ENCODE measurements at places on chromosomes 1 and 21.

GRCh38 chr1:234302354-234302962, 70.8 kb upstream of the COA6 start:
- DNase-seq, result no peak

DNA sequence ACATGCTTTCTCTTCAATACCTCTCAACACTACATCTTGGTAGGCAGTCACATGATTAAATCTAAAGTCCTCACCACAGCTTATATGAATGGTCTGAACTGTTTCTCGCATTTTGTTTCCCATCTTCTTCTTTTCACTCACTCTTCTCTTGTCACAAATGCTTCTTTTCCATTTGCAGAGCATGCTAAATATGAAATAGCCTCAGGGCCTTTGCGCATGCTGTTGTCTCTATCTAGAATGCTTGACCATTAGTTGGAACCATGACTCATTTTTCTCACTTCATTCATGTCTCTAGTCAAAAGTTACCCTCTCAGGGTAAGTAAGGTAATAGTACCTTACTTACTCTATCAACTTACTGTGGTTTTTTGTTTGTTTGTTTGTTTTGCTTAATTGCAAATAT, 239.7 kb downstream of the PTPRC start:
- DNase-seq, result no peak

DNA sequence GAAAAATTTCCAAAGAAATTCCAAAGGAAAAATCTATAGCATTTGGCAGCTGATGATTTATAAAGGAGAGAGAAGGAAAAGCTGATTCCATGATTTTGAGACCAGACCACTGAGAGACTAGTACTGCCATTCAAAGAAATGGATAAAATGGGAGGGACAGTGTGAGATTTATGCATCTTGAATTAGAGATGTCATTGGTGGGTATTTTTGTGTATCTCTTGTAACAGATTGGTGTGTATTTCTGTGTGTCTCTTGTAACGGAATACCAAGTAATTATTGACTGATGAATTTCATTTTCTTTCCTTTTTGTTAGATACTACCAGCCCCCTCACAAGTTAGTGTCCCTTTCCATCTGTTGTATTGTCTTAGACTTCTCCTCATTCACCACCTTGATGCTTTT, 102.2 kb downstream of the OLFML2B start:
- no peak for DNase-seq

DNA sequence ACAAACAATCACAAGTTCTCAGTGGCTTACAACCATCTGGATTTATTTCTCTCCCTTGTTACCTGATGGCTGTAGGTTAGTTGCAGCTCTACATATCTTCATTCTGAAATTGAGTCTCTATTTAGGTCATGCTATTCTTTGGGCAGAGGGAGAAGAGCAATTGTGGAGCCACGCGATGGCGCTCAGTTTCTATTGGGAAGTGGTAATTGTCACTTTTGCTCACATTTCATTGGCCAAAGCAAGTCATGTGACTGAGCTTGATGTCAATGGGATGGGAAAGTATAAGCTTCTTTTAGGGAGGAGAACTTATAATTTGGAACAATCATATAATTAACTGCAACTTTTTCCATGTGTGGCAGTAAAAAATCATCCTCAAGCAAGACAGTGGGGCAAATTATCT, 166.5 kb downstream of the LMO4 start:
- DNase-seq, result no peak

DNA sequence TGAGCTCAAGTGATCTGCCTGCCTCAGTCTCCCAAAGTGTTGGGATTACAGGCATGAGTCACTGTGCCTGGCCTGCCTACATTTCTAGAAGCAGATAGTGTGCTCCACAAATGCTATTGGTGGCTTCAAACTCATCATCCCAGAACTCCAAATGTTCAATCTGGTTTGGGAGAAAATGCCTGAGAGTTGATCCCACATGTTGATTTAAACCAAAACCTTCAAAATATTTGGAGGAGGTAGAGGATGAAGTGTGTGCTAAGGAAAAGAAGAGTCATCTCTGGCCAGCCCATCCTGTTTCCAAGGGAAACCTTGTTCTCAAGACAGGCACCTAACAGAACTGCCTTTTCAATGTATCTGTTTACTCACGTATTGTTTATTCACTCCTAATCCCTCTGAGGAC, 55.4 kb upstream of the GRHL3 start:
- DNase-seq, result no peak

DNA sequence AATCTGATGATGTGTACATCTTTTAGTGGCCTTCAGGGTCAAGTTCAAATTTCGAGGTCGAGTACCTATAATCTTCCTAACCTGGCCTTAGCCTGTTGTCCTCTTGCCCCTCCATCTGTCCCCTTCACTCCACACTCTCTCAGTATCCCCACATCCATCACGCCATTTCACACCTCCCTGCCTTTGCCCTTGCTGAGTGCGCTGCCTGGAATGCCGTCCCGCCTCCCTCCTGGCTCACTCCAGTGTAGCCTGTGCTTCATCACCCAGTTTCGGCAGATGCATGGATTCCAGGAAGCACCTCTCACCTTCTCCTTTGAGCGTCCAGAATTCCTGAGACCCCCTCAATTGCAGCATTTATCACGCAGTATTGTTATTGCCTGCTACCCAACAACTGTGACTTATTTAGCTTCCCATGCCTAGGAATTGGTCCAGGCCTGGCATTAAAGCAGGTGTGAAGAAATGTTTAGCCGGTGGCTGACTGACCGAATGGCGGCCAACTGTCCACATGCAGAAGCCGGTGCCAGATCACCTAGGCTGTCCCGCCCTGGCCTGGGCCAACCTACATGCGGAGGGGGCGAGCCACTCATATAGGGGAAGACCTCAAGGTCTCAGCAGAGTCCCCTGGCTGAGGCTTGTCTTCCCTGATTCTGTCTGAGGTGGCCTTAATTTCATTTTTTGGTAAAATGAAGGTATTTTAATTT, 34.5 kb downstream of the MYOM3 start:
- DNase-seq, result no peak

DNA sequence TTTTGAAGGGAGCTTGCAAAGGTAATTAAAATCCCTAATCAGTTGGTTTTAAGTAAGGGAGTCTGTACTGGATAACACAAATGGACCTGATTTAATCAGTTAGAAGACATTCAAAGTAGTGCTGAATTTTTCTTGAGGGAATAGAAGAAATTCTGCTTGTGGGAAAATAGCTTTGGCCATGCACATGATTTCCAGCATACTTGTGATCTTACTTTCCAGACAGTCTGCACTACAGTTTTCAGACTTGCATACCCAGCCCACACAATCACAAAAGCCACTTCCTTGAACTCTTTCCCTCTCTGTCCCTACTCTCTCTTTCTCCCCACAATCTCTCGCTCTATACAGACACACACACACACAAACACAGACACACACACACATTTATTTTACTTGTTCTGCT, 852.1 kb downstream of the PLA2G4A start:
- no peak for DNase-seq

DNA sequence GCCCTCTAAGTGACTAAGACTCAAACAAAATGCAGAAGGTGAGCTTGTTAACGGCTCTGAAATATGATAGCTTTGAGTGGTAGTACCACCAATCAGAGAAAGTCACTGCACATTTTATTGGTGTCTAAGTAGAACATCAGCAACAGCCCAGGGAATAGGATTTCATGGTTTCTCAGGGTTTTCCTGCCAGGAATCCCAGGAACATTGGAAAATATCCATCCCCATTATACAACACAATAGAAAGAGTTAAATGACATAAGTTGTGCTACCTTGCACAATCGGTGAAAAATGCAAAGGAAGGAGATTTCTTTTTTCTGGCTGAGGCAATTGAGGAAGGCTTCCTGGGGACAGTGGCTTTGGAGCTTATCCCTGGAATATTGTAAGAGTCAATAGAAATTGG, 283.1 kb downstream of the HLX start:
- DNase-seq, result no peak

DNA sequence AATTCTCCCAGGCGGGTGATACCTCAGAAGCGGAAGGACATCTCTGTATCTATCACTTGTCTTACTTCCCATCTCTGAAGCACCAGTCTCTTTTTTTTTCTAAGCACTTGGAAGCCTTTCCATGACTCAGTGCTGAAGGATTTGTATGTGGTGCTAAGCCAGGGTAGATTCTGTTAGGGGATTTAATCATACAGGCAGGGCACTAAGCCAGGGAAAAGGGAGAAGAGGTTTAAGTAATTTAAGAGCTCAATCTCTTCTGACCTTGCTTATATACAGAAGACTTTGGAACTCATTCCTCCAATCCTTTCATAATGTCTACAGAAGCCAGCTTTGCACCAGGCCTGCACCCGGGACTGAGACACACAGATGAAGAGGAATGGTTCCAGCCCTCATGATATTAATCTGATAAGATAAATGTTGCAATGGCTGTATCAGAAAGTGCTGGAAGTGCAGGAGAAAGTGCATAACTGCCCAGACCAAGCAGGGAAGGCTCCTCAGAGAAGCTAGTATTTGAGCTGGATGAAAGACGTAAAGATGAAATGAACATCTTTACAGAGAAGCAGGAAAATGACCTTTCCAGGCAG, 11.0 kb downstream of the FAM163A start:
- DNase-seq, result no peak

GRCh38 chr1:155002464-155003226, at the start of gene ZBTB7B:
Gene ZBTB7B, plus strand, starts transcription at chr1:155002802. Its CDS starts 11,859 bp downstream, at chr1:155014661.
- DNase-seq, result no peak

- DNase-seq, result no peak
Observed at GRCh38 chr1:109782927-109783326, 19.2 kb upstream of the EPS8L3 start.
